ENCODE measurements at places on chromosomes 2 and 18. TPM values are rescaled to one million over a fixed set of nuclear protein-coding genes. Genes with fewer than 3 reads are reported as not detected.

DNA sequence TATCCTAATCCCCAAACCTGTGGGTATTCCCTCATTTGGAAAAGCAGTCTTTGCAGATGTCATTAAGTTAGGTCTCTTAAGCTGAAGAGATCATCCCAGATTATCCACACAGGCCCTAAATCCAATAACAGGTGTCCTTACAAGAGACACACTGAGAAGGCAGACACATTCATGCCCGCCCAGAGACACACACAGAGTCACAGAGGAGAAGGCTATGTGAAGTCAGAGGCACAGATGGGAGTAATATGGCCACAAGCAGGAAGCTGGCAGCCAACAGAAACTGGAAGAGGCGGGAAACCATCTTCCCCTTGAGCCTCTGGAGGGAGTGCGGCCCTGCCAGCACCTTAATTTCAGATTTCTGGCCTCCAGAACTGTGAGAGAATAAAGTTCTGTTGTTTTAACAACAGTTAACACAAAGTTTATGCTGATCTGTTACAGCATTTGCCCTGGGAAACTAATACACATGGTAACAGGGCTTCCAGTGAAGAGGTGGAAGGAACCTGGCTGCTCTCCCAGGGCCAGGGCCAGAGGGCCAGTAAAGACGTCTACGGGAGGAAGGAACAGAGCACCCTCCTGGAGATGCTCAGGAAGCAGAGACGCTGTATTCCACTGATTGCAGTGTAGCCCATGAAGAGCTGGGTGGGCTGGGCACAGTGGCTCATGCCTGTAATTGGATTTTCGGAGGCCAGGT lies 217.5 kb downstream of the GLI2 start:
- H3K4me3 ChIP-seq: no peak overlapping the region
- peaks cover 1% of the 10 kb centered on the region for H3K4me1 ChIP-seq
- H3K36me3 ChIP-seq: no peaks in the 10 kb centered on the region
- H3K27me3 ChIP-seq: peaks cover 11% of the 10 kb centered on the region
- no peak overlapping the region for H3K27ac ChIP-seq

GRCh38 chr18:38923126-38923525 lies 1357.5 kb upstream of the CELF4 start:
- DNase-seq: no peak
- no peak overlapping the region for H3K4me3 ChIP-seq
- no peaks in the 10 kb centered on the region for H3K27me3 ChIP-seq
- H3K36me3 ChIP-seq: no peaks in the 10 kb centered on the region
- no peaks in the 10 kb centered on the region for H3K4me1 ChIP-seq

GRCh38 chr2:189426886-189427285 lies 14.4 kb upstream of the WDR75 start:
- H3K4me1 ChIP-seq: no peaks in the 10 kb centered on the region
- H3K27ac ChIP-seq: no peak overlapping the region
- DNase-seq: no peak
- H3K4me3 ChIP-seq: no peak overlapping the region
- H3K27me3 ChIP-seq: no peaks in the 10 kb centered on the region

DNA sequence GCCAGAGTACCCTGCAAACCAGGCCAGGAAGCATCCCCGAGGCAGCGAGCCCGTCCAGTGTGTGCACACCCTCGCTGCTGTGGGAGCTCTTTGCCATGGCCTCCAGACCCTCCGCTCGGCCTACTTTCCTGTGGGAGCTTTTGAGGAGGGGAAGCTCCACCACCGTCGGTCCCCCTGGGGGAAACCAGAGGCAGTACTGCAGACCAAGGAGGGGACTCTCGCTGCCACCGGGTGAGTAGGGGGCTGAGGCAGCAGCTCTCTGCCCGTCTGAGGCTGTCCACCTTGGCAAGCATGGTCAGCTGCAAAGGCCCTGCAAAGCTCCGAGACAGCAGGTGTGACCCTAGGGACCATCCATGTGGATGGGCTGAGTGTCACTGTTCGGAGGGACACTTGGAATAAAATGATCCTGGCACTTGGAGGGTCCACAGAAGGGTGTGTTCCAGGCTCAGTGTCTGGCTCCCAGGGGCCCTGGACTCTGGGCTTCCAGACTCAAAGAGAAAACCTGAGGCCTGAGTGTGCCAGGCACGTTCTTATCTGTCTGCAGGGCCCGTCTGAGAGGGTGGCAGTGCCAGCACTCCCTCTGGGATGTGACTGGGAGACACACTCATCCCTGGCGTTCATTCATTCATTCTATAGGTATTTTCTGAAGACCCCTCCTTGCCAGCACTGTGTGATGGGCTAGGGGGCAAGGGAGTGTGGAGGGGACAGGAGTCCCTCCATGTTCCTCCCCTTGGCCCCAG lies 282.8 kb upstream of the HS6ST1 start:
- H3K27me3 ChIP-seq: no peaks in the 10 kb centered on the region
- H3K27ac ChIP-seq: no peak overlapping the region
- H3K36me3 ChIP-seq: no peaks in the 10 kb centered on the region

- no peaks in the 10 kb centered on the region for H3K36me3 ChIP-seq
- no peak for DNase-seq
- H3K4me3 ChIP-seq: no peak overlapping the region
- no peak overlapping the region for H3K27ac ChIP-seq
- no peaks in the 10 kb centered on the region for H3K27me3 ChIP-seq
- no peaks in the 10 kb centered on the region for H3K4me1 ChIP-seq
Measured at GRCh38 chr18:24485681-24486080, 25.2 kb downstream of the HRH4 start.

DNA sequence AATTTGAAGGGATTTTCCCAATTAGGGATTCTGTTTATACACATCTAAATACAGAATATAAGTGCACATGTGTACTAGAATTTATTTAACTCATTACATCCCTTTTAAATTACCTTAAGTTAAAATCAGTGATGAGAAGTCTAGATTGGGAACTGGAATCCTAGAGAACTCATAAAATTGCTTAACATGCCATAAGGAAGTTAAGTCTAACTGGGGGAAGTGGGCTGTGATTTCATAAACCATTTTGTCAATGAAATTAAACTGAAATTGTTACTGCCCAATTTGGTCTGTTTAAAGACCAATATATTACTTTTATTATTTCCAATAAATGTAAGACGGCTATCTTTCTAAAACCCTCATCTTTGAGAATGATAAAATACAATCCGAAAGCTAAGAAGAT lies 72.3 kb upstream of the CD226 start:
- no peak overlapping the region for H3K4me3 ChIP-seq
- no peak for DNase-seq
- no peaks in the 10 kb centered on the region for H3K27me3 ChIP-seq
- no peak overlapping the region for H3K27ac ChIP-seq
- peaks cover 61% of the 10 kb centered on the region for H3K36me3 ChIP-seq

- no peaks in the 10 kb centered on the region for H3K36me3 ChIP-seq
- H3K27ac ChIP-seq: no peak overlapping the region
- DNase-seq: no peak
- H3K4me3 ChIP-seq: no peak overlapping the region
Measured at GRCh38 chr2:38907743-38908562, 18.3 kb downstream of the ARHGEF33 start.

DNA sequence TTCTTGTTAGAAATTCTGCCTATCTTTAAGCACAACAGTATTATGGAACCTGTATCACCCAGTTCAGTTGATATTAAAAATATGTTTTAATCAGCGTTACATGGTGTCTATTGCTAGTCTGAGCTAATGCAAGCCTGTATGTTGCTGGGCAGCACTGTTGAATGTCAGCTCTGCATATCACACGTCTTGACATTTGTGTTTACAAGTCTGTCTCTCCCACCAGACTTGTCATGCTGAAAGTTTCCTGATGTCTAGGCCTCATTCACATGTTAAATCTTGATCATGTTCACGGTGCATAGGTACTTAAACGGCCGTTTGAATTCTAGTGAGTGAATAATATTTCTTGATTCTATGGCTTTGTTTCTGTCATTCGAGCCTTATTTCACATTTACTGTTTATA lies 385.0 kb downstream of the SOCS6 start:
- H3K27me3 ChIP-seq: no peaks in the 10 kb centered on the region
- H3K36me3 ChIP-seq: no peaks in the 10 kb centered on the region
- no peak overlapping the region for H3K4me3 ChIP-seq
- H3K4me1 ChIP-seq: no peaks in the 10 kb centered on the region

GRCh38 chr2:192500550-192501200 lies 305.9 kb upstream of the TMEFF2 start:
- DNase-seq: no peak
- H3K27me3 ChIP-seq: no peaks in the 10 kb centered on the region
- no peak overlapping the region for H3K27ac ChIP-seq
- no peaks in the 10 kb centered on the region for H3K36me3 ChIP-seq
- no peaks in the 10 kb centered on the region for H3K4me1 ChIP-seq
- no peak overlapping the region for H3K4me3 ChIP-seq

GRCh38 chr2:108428286-108429009 lies 20.6 kb upstream of the GCC2 start:
- H3K4me3 ChIP-seq: no peak overlapping the region
- no peak for DNase-seq
- no peaks in the 10 kb centered on the region for H3K36me3 ChIP-seq
- no peaks in the 10 kb centered on the region for H3K27me3 ChIP-seq

DNA sequence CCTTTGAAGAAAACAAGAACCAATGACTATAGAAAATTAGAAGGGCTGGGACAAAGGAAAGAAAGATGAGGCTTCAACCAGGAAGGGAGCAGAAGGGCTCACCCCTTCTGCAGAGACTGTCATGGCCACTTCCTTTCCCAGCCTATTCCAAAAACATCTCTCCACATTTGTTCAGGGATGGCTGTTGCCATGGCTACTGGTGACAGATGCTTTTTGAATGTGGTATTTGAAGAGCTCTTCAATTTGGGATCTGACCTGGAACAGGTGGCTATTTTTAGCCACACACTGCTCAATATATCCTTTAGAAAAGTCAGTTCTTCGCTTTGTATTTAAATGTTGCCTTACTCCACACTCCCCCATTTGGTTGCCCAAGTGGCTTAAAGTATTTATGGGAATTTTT lies 64.1 kb upstream of the LCLAT1 start:
- no peaks in the 10 kb centered on the region for H3K36me3 ChIP-seq
- no peak for DNase-seq
- no peaks in the 10 kb centered on the region for H3K27me3 ChIP-seq
- H3K4me3 ChIP-seq: no peak overlapping the region
- H3K4me1 ChIP-seq: no peaks in the 10 kb centered on the region

DNA sequence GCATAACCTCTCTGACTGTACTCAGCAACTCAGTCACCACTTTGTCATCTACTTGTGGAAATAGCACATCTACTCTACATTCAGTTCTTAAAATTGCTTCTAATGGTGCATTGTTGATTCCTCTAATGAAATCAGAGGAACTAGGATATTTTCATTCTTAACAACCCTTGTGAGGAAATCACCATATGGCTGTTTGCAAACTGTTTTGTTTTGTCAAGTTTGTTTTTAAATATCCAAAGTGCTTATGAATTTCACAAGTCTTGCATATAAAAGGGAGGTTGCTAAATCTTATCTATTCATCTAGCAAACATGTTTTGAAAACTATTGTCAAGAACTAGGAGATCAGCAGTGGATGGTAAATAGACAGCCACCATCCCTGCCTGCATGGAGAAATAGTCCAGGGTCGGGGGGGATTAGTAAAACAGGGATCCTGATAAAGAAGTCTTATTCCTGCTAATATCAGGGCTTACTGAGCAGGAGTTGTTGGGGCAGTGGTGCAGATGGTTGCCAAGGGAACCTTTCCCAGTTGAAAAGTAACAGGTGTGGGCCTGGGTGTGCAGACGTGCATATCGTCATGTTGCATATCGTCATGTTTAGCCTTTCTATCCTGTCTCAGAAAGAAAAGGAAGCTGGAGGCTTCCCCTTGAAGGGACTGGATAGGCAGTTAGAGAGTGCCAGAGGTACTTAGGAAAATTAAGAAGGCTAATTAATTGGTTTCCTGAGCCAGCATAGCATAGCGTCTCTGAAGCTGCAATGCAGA lies 7.5 kb upstream of the MYO3B start:
- H3K36me3 ChIP-seq: no peaks in the 10 kb centered on the region
- no peaks in the 10 kb centered on the region for H3K27me3 ChIP-seq
- H3K4me3 ChIP-seq: no peak overlapping the region
- H3K4me1 ChIP-seq: no peaks in the 10 kb centered on the region

DNA sequence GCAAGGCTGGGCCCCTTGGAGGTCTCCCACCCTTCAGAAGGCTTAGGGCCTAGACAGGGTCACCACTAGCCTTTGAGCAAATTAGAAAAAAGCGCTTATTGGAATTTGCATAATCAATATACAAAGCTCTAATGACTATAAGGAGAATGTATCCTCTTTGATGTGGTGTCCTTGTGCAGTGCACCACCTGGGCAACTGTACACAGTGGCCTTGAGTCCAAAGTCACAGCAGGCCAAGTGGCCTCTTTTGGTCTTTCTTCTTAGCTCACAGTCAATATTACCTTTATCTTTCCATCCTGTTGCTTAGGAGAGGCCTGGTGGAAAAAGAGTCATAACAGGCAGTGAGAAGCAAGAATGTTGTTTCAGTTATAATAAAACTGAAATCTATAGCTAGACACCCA lies 19.7 kb upstream of the ST3GAL5 start:
- H3K4me3 ChIP-seq: no peak overlapping the region
- no peaks in the 10 kb centered on the region for H3K36me3 ChIP-seq
- DNase-seq: no peak
- H3K27me3 ChIP-seq: peaks cover 42% of the 10 kb centered on the region
- peaks cover 19% of the 10 kb centered on the region for H3K4me1 ChIP-seq
- H3K27ac ChIP-seq: no peak overlapping the region

DNA sequence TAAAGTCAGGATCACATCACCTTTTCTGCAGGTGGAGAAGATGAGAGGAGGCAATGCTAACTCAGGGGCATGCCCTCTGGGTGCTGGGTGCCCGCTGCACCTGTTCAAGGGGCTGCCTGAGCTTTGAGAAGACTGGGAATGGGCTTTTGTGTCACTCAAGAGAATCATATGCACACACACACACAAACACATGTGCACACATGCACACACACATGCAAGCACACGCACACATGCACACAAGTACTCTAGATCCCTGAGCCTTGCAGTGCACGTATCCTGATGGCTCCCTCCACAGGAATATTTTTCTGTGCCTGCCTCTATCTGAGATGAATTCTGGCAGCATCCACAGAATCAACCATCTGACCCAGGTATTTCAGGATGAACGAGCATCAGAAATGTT lies 110.0 kb upstream of the TEX51 start:
- H3K4me1 ChIP-seq: no peaks in the 10 kb centered on the region
- H3K4me3 ChIP-seq: no peak overlapping the region
- no peak overlapping the region for H3K27ac ChIP-seq
- DNase-seq: no peak
- H3K36me3 ChIP-seq: no peaks in the 10 kb centered on the region
- H3K27me3 ChIP-seq: peaks cover 56% of the 10 kb centered on the region

The UBE2F gene
- total RNA-seq: 63.5 TPM

The ASB3 gene
- total RNA-seq: 11.4 TPM

The EPAS1 gene
- 205 TPM for total RNA-seq

The PASK gene
- 3.4 TPM for total RNA-seq

The PLA2R1 gene
- 2.3 TPM for total RNA-seq

The IL1B gene
- total RNA-seq: 0.27 TPM

The AP1S3 gene
- 0.47 TPM for total RNA-seq

The LYG2 gene
- total RNA-seq: not detected

The SERPINB8 gene
- 2.3 TPM for total RNA-seq

The SLC19A3 gene
- total RNA-seq: 0.74 TPM
